ENCODE measurements at places on chromosomes 6 and 20.

- DNase-seq, result no peak
Measured at GRCh38 chr20:32191873-32192272, 15.7 kb downstream of the PLAGL2 start.

DNA sequence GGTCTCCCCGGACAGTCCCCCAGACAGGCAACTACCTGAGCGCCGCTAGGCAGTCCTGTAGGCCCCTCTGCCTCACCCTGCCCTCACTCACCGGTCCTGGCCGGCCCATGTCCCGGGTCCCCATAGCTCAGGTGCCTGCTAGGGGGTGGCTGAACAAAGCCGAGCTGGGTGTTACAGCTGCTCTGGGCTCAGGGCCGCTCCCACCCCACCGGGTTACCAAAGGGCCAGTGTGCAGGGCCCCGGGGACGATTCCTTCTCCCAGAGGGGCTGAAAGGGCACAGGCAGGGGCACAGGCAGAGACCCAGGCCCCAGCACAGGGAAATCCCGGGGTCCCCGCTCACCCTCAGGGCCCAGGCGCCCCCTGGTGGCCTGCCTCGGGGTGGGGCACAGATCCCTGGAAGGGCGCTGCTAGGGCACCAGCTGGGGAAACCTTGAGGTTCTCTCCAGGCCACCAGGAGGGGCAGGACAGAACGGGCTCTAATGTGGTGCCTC lies 118.4 kb downstream of the GRM4 start:
- DNase-seq, result no peak

- DNase-seq, result no peak
Measured at GRCh38 chr6:14966096-14966905, 279.6 kb upstream of the JARID2 start.

GRCh38 chr20:61704661-61705060 lies 361.0 kb downstream of the TAF4 start:
- DNase-seq, result no peak

DNA sequence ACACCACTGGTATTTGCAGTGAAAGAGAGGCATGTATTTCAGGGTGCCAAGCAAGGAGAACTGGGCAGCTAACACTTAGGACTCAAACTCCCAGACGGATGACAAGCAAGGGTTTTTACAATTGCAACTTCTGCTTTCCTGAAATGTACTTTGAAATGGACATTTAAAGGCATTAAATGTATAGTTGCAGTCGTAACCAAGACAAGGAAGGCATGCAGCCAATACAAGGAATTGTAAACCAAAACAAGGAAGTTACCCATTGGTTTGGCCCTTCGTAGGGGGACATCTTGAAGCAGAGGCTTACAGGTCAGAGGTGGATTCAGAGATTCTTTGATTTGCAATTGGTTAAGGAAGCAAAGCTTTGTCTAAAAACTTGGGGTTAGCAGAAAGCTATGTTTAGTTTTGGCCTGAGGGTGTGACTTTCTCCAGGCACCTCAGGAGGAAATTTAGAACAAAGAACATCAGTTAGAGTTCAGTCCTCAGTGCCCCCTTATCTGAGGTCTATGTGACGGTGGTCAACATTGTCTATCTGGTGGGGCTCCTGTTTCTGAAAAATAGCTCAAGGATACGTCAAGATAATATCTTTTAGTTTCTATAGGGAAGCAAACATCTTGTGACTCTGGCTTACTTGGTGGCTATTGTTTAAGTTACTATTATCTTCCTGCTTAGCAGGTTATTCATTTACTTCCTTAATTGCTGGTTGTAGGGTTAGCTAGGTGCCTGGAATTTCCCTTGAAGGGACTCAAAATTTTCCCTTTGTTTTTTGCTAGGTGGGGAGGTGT lies 266.0 kb downstream of the CD83 start:
- no peak for DNase-seq

DNA sequence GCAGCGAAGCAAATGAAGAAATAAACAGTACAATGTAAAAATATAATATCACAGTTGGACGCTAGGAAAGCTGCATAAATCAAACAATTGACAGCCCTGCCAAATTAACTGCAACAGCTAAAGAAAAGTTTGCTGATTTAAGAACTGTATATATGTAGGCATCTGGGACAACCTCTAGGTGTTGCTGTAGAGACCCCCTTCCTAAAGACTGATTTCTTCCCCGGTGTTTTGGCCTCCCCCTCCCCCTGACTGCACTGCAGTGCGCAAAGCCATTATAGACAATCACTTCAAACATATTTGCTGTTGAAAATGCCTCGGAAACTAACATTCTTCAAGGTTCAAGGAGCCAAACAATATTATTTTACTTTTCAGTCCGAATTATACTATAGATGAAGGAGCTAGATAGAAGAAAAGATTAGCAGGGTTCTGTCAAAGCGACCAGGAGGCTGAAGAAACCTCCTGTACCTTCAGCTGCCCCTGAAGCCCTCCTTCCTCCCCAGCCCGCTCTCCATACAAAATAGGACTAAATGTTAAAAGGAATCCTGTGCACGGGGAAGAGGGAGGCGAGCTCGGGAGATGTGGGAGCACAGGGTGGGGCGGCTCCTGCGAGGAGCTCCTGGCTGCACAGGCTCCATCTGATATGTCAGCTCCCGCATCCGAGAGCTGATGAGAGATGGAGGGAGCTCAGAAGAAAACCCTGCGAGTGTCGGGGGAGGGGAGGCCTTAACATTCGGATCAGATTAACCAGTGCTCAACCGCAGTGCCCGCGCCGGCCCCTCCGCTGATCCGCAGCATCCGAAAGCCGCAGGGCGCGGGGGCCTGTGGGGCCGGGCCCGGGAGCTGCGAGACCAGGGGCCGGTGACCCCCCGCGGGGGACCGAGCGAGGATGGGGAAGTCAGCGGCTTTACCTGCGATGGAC lies 822 bp downstream of the ELOVL4 start:
- no peak for DNase-seq

- no peak for DNase-seq
Measured at GRCh38 chr6:96967957-96968871, 43.7 kb downstream of the KLHL32 start.

GRCh38 chr6:169086020-169086419 lies 167.6 kb downstream of the THBS2 start:
- no peak for DNase-seq

GRCh38 chr6:11043378-11043960 lies 636 bp downstream of the ELOVL2 start:
- DNase-seq, result no peak

- no peak for DNase-seq
Measured at GRCh38 chr6:26224547-26224912, 137.3 kb downstream of the HFE start.

- no peak for DNase-seq
Measured at GRCh38 chr6:108518714-108519576, 41.8 kb upstream of the FOXO3 start.

GRCh38 chr6:12849809-12850198 lies 133.2 kb downstream of the PHACTR1 start:
- DNase-seq, result no peak

DNA sequence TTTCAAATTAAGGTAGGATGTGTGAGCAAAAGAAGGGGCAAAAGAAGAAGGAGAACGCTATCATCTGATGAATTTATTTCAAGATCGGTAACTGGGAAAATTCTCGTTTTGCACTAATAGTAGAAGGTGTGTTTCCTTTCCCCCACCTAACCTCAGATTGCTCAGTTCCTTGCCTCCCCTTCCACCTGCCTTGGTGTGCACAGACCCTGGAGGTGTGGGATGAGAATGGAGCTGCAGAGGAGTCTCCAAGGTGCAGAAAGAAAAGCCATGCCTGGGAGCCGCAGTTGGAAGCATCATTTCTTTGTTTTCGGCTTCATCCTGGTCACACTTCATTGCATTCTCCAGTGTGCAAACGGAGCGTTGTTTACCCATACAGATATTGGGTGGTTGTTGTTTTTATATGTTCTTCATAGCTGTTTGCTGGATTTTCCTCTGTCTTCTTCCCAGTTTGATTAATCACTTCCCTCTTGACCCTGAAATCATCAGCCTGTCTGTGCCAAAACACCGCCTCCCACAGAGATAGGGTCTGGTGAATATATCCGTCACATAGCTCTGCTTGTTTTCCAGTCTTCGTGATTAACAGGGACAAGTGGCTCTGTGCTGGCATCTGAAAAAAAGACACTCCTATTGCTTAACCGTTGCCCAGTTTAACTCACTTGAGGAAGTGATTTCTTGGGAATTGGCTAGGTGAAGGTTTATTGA lies 40.2 kb upstream of the NEDD9 start:
- DNase-seq, result no peak

DNA sequence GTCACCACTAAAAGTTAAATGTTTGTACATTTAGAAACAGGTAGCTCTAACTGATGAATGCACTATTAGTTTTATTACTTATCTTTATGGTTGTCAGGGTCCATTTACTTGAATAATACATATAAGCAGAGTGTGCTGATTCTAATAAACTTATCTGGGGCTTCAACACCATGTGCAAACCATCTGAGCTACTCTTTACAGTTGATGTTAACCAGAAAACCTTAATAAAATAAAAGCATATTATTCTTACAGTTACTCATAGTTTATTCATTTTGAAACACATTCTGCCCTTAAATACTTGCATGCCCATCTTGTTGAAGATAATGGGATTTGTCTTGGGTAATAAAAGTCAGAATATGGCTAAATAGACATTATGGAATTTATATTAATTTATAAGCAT lies 1042.2 kb downstream of the EPHA7 start:
- no peak for DNase-seq

DNA sequence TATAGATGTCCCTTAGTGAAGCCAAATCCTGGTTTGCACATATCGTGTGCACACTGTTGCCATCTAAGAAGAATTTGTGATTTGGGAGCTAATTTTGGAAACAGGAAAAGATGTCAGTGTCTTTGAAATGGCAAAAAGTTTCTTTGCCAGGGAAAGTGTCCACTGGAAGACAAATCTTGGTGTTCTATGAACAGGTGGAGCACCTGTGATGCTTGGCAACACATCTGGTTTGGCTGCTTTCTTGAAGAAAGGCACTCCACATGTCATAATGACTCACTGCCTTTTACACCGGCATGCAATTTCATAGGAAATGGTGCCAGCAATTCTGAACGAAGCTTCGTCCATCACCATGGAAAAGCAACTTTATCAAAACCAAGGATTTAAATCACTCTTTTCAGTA lies 1040.0 kb upstream of the MAP3K7 start:
- no peak for DNase-seq

GRCh38 chr6:11618533-11618932 lies 81.0 kb downstream of the TMEM170B start:
- DNase-seq, result no peak

DNA sequence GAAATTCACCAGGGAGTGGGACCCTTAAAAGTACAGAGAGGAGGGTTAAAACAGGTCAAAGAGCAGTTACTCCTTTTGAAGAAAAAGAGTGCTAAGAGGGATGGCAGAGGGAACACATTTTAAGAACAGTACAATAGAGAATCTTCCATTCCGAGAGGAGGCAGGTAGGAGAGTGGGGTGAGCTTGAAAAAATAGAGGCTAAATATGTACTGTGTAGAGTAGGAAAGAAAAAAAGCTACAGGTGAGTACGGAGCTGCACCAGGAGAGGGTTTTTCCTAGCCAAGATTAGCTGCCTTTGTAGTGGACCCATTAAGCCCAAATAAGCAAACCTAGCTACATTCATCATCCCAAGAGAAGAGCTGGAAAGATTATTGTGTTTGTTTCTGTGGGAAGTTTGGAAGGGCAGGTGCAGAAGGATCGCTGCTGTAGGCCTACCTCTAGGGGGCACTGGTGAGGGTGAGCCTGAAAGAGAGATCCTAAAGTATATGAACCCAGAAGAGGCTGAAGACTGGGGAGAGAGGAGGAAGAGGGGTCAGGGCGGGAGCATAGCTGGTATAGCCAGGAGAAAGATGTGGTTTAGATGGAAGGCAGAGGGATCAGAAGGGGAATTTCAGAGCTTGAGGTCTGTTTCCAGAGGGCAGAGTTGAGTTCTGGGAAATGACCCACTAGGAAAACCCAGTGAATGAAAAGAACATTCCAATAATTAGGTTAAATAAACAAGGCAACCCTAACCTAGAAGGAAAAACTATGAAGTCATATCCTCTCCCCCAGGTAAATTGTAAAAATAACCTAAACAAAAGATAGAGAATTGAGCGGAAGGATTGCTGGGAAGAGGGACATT lies 50.2 kb upstream of the HINT3 start:
- DNase-seq, result no peak

DNA sequence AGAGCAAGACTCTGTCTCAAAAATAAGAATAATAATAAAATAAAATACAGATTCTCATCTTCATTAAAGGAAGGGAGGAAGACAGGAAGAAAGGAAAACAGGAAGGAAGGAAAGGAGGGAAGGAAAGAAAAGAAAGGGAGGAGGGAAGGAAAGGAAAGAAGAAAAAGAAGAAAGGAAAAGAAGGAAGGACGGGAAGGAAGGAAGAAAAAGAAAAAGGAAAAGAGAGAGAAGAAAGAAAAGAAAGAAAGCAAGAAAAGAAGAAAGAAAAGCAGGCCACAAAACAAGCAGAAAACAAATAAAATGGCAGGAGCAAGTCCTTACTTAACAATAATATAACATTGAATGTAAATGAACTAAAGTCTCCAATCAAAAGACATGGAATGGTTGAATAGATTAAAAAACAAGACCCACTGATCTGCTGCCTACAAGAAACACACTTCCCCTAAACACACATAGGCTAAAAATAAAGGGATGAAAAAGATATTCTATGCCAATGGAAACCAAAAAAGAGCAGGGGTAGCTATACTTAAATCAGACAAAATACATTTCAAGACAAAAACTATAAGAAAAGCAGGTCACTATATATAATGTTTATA lies 60.4 kb downstream of the ZFP64 start:
- no peak for DNase-seq

GRCh38 chr20:34047917-34048316 lies 54.2 kb downstream of the RALY start:
- no peak for DNase-seq

GRCh38 chr20:32891491-32891890 lies 32.8 kb downstream of the EFCAB8 start:
- no peak for DNase-seq

DNA sequence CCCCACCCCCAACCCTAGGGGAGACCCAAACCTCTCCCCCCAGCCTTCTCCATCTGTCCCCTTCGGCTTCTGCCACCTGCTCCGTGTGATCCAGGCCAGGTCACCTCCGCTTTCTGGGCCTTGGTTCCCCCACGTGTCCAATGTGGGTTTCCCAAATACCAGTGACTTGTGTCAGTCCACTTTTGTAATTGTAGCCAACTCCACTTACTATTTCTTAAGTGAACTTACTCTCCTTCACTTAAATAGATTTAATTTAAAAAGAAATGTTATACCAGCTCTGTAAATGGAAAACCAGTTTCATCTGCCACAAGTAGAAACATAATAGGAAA lies 10.0 kb upstream of the FAM110A start:
- DNase-seq, result no peak

- DNase-seq, result no peak
Measured at GRCh38 chr6:37285861-37286311, 27.9 kb upstream of the TMEM217 start.

DNA sequence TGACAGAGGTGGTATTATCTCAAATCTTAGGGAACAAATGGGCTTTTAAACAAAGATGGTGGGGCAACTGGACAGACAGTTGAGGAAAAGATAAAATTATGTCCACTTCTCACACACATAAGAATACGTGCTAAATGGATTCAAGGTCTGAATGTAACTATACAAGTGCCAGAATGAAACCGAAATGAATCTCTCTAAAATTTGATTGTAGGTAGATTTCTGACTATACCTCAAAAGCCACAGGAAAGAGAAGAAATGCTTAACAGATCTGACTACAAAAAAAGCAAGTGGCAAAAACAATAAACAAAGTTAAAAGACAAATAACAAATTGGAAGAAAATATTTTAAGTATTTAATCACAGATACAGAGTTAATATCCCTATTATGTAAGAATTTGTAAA lies 182.7 kb upstream of the OLIG3 start:
- DNase-seq, result no peak

All from lower leg skin (tissue), 4 donors.